Mesenteric fat pad (tissue), 1 donor: ENCODE measurements at places on chromosomes 12 and 14. TPM values are rescaled to one million over a fixed set of nuclear protein-coding genes. Genes with fewer than 3 reads are reported as not detected.

DNA sequence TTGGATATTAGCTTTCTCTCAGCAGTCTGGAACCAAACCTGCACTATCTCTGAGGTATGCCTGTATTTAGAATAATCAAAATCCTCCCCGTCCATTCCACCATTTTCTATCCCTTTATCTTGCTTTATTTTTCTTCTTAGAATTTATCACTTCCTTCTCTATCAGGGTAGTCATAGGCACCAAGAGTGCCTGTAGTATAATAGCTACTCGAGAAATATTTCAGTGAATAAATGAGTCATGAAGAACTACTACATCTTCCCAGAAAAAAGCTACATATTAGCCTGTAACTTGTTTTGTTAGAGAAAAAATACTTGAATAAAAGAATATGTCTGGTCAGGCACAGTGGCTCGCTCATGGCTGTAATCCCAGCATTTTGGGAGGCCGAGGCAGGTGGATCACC lies 4.3 kb downstream of the SLC2A14 start:
- DNase-seq: no peak

DNA sequence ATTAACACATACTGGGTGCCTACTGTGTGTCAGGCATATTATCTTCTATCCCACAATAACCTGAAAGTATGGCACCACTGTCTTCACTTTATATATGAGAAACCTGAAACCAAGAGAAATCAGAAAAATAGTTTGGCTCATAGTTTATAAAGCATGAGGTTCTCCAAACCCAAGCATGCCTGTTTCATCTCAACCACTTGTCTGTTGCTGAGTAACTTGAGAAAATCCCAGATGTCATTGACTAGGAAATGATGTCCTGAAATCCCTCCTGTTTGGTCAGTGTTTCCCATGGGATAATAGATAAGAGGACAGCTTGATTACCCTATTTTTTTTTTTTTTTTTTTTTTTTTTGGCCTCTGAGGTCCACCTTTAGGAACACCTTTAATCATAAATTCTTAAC lies 2.6 kb upstream of the IFNG-AS1 start:
- no peak for DNase-seq

DNA sequence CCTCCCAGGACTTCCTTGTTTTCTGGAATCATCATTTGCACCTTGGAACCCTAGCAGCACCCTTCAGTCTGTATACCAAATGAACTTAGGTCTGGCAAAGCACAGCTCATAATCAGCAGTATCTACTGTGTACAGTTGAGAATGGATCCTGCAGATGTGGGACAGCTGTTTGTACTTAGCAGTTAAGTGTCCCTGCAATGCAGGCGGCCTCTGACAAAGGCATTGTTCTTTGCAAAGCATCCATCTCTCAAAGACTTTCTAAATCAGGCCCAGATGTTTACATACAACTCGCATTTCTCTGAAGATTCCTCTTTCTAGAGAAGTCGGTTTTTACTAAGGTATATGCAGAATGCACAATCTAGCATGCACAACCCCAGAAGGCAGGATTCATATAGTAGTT lies 170.5 kb upstream of the RBM19 start:
- no peak for DNase-seq

- no peak for DNase-seq
Observed at GRCh38 chr12:3745152-3745551, 7.8 kb downstream of the CRACR2A start.

GRCh38 chr12:70928071-70928470 lies 7.5 kb upstream of the PTPRR start:
- no peak for DNase-seq

CMA1 gene
- 1.4 TPM for total RNA-seq

DNA sequence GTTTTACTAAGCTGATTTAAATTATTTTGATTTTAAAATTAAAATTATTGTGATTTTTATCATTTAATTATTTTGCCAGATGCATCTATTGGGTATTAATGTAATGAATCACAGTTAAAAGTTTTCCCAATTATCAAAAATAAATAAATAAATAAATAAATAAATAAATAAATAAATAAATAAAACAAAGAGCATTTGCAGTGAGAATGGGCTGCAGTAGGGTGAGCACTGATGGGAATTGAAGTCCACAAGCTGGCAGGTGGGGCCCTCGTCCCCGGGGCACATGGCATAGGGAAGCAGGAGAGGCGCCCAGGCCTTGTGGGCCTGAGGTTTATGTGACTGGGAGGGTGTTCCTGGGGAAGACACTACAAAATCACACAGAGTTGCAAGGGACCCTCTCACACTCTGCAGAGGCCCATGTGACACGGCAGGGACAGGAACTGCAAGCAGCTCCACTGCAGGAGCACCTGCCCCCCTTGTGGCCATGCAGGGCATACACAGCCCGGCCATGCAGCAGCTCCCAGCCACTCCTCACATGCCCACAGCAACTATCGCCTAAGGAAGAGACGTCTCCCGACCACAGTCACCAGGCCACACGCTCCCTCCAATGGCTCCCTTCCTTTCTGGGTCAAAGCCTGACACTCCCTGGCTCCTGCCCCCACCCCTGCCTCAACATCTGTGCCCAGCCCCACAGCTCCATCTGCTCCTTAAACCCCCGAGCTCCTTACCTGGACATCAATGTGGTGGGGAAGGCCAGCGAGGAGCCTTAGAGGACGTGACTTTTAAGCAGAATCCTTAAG lies 256.3 kb upstream of the SFSWAP start:
- no peak for DNase-seq

- no peak for DNase-seq
Observed at GRCh38 chr12:47889040-47889439, 15.8 kb downstream of the VDR start.

DNA sequence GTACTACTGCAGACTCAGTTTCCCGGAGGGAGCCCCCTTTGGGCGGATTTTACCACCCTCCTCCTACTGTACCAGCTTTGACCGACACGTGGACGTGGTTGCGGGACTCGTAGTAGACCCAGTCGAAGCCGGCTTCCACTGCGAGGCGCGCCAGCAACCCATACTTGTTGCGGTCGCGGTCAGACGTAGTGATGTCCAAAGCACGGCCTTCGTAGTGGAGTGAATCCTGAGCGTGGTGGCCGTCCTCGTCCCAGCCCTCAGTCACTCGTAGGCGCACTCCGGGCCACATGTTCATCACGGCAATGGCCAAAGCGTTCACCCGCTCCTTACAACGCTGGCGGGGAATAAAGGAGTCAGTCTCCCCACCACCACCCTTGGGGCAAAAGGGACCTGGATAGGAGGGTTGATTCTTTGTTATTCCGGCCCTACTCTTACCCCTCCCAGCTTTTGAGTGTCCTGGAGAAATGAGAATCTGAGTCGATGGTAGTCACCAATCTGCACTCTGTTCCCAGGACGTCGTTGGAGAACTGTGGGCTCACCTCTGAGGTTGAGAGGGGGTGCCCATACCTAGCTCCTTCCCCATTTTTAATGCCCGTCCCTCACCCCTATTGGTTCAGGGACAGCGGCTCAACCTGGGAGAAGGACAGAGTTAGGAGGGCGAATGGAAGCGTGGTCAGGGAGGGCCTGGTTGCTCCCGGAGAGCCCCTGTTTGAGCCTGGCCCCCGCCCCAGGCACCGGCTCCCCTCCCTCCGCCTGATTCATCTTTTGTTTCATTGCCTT lies 3.4 kb downstream of the DHH start:
- DNase-seq: no peak

GRCh38 chr14:90905531-90905930 lies 89.3 kb upstream of the TTC7B start:
- DNase-seq: no peak

WSCD2 gene
- 0.42 TPM for total RNA-seq

DNA sequence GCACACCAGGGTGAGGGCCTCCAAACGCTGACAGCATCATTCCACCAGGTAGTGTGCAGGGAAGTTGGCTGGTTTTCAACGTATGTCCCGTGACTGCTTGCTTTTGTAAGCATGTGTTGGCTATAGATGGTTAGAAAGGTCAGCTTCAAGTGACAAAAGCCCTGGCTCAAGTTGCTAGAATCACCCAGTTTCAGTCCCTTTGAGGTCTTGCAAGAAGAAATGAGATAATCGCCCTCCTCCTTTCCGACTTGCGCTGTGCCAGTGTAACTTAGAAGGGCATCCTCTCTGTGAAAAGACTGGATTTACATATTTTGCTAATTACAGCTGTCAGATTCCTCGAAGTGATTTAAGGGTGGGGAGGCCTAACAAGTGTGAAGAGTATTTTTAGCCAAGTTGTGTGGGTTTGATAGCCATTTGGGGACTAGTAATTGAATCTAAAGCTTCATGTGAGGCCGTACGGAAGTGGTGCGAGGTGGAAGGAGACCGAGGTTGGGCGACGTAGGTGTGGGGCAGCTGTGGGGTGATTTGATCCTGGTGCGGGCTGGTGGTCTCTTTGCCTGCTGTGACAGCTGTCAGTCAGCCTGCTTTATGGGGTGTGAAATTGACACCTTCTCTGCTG lies 94.7 kb downstream of the CHST11 start:
- DNase-seq: no peak

FAM90A1 gene
- 0.48 TPM for total RNA-seq

SYT1 gene
- 0.87 TPM for total RNA-seq

GRCh38 chr12:52871291-52872039 lies 22.7 kb upstream of the KRT78 start:
- no peak for DNase-seq

DNA sequence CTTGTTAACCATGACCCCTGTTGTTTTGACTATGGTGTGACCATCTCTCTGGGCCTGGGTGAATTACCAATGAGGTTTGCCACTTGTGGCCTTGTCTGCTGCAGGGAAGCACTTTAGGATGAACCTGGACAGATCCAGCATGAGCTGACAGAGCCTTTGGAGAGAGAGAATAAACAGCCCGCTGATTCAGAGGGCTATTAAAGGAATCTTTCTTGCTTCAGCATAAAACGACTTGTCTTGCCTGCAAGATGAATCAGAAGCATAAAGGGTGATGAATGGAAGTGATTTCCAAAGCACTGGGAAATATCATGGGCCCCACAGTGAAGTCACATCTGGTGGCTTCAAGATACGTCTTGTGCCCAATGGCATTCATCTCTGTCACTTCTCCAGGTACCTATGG lies 69.0 kb upstream of the WSCD2 start:
- no peak for DNase-seq

GRCh38 chr14:72786378-72787350 lies 107.2 kb downstream of the DPF3 start:
- DNase-seq: peak; percentile 26

DNA sequence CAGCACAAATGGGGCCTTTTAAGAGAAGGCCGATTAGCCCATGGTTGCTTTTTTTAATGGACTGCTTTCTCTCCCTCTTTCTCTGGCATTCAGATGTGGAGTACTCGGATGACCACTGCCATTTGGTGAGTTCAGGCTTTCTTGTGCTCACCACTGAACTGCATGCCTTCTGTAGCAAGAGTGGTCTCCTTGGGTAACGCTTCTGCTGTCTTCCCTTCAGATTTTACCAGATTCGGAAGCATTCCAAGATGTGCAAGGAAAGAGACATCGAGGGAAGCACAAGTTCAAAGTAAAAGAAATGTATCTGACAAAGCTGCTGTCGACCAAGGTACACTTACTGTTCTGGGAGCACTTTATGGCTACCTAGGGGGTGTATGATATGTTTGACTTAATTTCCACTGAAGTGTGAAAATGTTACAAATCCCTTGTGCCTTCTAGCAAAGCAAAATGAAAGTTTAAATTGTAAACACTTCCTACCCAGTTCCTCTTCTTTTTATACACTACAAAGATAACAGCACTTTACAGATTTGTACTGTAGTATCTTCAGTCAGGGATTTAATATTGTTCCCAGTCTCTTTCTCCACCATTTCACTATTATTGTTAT lies 148.8 kb downstream of the PLXNC1 start:
- no peak for DNase-seq

DNA sequence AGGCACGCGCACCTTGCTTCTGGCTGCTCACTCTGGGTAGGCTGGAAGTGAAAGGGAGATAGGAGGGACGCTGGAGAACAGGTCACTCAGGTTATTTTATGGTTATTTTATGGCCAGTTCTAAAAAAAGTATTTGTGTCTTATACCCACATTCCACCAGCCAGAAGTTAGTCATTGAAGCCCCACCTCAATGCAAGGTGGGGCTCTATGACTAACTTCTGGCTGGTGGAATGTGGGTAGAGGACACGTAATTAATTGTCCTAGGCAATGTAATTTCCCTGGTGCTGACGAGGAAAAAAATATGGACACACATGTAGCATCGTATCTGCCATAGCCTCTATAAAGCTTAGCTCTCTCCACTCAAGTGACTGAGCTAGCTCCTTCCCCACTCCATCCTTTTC lies 104.9 kb downstream of the PDZRN4 start:
- no peak for DNase-seq

DNA sequence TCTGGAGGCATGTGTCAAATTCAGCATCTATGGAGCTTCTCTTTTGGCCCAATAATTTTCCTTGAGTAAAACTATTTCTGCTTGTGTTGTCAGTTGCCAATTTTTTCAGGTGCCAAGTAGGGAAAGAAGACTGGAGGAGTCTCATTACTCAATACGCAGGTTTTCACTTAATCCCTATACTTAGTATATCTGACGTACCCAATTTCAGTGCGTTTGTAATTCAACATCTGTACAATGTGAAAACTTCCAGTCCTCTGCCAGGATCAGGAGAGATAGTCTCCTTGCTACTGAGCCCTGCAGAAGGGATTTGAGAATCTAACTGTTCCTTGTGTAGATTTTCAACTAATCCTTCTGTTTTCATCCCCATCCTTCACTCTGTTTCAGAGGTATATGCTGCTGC lies 5.7 kb upstream of the PAWR start:
- DNase-seq: no peak

GRCh38 chr12:66708704-66709456 lies 30.0 kb upstream of the GRIP1 start:
- no peak for DNase-seq

JAG2 gene
- total RNA-seq: 25.1 TPM

C1R gene
- 789 TPM for total RNA-seq

- DNase-seq: no peak
Observed at GRCh38 chr14:21868442-21869046, 194.9 kb upstream of the OR4E1 start.

DNA sequence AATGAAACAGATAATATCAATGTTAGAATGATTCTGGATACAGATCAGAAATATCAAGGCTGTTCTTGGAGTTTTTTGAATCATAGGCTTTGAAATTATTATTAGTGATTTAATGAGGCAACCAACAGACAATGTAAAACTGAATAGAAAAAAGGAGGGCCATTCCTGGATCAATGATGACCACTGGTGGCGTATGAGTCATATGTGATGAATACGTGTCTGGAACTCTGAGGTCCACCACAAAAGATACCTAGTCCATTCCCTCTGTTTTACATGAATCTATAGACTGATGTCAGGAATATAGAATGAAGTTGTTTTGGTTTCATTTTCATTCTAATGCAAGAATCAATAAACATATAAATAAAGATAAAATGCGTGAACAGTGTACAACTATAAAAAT lies 78.3 kb upstream of the RTL1 start:
- DNase-seq: no peak

CD27 gene
- not detected for total RNA-seq

SERPINA6 gene
- total RNA-seq: not detected

GRCh38 chr12:62832558-62832957 lies 102.4 kb downstream of the PPM1H start:
- DNase-seq: no peak

GZMH gene
- total RNA-seq: not detected

- DNase-seq: no peak
Observed at GRCh38 chr14:77549451-77549850, 50.8 kb upstream of the ISM2 start.

GRCh38 chr14:105026033-105026785 lies 5.3 kb upstream of the CDCA4 start:
- DNase-seq: no peak

- no peak for DNase-seq
Observed at GRCh38 chr14:103710771-103711377, 4.4 kb downstream of the XRCC3 start.

MMP17 gene
- 4.7 TPM for total RNA-seq

MANSC4 gene
- total RNA-seq: not detected

DLGAP5 gene
- total RNA-seq: not detected

CPNE6 gene
- not detected for total RNA-seq

FKBP4 gene
- total RNA-seq: 51.3 TPM
